ENCODE measurements at places on chromosomes 13 and 19.
A peak's percentile ranks its signal among the peaks of the same experiment; 100 is the strongest.

DNA sequence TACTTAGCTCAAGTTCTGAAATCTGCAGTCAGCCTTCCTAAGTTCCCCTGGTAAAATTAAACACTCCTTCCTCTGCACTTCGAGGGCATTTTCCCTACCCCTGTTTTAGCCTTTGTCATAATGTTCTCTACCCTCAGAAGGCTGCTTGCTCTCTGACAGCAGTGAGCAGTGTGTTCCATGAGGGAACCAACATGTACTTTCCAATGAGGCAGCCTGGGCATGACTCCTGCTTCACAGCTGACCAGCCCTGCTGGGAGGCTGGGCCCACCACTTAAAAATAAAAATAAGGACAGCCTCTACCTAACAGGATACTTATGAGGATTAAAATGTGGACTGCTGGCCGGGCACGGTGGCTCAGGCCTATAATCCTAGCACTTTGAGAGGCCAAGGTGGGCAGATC, 26.4 kb downstream of the RUBCNL start:
- DNase-seq, result no peak
- no peak overlapping the region for H3K27ac ChIP-seq
- H3K4me1 ChIP-seq, result peaks cover 14% of the 10 kb centered on the region
- 0 out of 2 replicates have a peak, but pooled peaks cover 1% of the 10 kb centered on the region for H3K36me3 ChIP-seq
- H3K27me3 ChIP-seq, result no peaks in the 10 kb centered on the region
- no peak overlapping the region for H3K4me3 ChIP-seq

DNA sequence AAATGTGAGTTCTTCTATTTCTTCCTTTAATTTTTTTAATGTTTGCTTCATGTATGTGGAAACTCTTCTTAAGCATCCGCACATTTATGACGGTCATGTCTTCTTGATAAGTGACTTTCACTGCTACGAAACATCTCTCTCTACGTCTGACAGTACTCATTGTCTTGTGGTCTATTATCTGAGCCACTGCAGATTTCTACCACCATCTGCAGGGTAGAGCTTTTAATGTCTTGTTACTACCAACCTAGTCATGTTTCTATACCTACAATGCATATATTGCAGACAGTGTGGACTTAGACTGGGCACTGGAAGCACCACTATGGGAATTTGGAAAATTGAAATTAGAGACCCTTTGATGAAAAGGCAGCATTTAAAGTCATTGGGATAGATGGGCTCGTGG, 75.4 kb upstream of the ARHGEF7 start:
- H3K27me3 ChIP-seq, result peaks cover under 1% of the 10 kb centered on the region
- H3K27ac ChIP-seq, result no peak overlapping the region
- H3K4me1 ChIP-seq, result no peaks in the 10 kb centered on the region
- no peak overlapping the region for H3K4me3 ChIP-seq

GRCh38 chr13:103437651-103438050, 371.4 kb upstream of the SLC10A2 start:
- no peaks in the 10 kb centered on the region for H3K36me3 ChIP-seq
- no peaks in the 10 kb centered on the region for H3K4me1 ChIP-seq
- H3K4me3 ChIP-seq, result no peak overlapping the region
- H3K27me3 ChIP-seq, result no peaks in the 10 kb centered on the region

DNA sequence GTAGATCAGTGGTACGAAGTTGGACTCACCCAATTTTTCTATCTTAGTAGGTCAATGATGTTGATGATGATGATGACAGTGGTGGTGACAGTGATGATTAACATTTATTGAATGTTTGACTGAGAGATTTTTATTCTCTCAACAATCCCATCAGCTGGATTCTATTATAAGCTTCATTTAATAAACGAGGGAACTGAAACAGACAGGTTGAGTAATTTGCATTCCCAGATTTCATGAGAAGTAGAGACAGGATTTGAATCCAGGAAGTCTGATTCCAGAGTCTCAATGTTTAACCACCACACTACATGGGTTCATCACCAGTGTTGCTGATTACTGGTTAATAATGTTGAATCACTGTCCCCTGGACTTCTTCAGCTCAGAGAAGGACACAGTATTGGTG, 168.9 kb downstream of the FLT1 start:
- H3K4me3 ChIP-seq, result no peak overlapping the region

GRCh38 chr13:43537124-43537523, 249.6 kb downstream of the ENOX1 start:
- no peak overlapping the region for H3K27ac ChIP-seq
- no peaks in the 10 kb centered on the region for H3K36me3 ChIP-seq
- no peaks in the 10 kb centered on the region for H3K27me3 ChIP-seq

GRCh38 chr13:95870421-95870820, 182.8 kb downstream of the UGGT2 start:
- H3K4me3 ChIP-seq, result no peak overlapping the region
- no peaks in the 10 kb centered on the region for H3K27me3 ChIP-seq
- no peaks in the 10 kb centered on the region for H3K4me1 ChIP-seq
- no peak overlapping the region for H3K27ac ChIP-seq
- DNase-seq, result no peak

DNA sequence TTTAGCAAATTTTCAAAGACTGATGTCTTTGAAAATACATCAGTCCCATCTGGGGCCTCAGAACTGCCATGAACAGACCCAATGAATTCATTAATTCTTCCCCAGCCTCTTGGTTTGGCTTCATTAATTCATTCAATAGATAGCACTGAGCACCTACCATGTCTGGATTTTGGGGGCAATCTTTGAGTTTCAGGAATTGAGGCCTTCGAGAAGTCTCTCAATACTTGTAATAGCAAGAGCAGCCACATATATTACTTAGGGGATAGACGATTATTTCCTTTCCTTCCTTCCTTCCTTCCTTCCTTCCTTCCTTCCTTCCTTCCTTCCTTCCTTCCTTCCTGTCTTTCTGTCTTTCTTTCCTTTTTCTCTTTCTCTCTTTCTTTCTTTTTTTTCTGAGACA, 64.8 kb downstream of the ALOX5AP start:
- H3K36me3 ChIP-seq, result no peaks in the 10 kb centered on the region
- no peaks in the 10 kb centered on the region for H3K27me3 ChIP-seq
- no peak overlapping the region for H3K27ac ChIP-seq
- no peak for DNase-seq
- no peak overlapping the region for H3K4me3 ChIP-seq

GRCh38 chr19:14972676-14973075, 7.0 kb downstream of the SLC1A6 start:
- H3K27ac ChIP-seq, result no peak overlapping the region
- H3K27me3 ChIP-seq, result peaks cover 7% of the 10 kb centered on the region
- no peak overlapping the region for H3K4me3 ChIP-seq
- DNase-seq, result no peak
- no peaks in the 10 kb centered on the region for H3K36me3 ChIP-seq

- H3K27me3 ChIP-seq, result no peaks in the 10 kb centered on the region
- no peak overlapping the region for H3K27ac ChIP-seq
- no peaks in the 10 kb centered on the region for H3K4me1 ChIP-seq
- H3K4me3 ChIP-seq, result no peak overlapping the region
- no peaks in the 10 kb centered on the region for H3K36me3 ChIP-seq
- DNase-seq, result no peak
Observed at GRCh38 chr19:56973713-56974555, 133.4 kb upstream of the PEG3 start.

DNA sequence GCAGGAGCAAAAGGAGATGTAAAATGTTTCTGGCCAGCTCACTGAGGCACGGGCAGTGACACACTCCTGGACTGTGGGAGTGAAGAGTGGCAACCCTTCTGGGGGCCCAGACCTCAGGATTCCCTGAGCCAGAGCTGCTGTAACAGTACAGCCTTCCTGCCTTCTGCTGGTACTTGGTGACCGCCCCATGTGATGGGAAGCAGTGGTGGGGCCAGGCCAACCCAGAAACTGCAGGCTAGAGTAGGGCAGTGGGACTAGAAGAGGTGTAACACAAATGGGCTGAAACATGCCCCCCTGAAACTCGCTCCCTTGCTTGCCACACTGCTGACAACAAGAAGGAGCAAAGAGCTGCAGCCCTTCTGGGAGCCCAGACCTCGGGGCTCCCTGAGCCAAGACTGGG, 217.1 kb upstream of the TRPC4 start:
- no peaks in the 10 kb centered on the region for H3K4me1 ChIP-seq
- H3K36me3 ChIP-seq, result no peaks in the 10 kb centered on the region
- no peak overlapping the region for H3K4me3 ChIP-seq
- no peak overlapping the region for H3K27ac ChIP-seq

DNA sequence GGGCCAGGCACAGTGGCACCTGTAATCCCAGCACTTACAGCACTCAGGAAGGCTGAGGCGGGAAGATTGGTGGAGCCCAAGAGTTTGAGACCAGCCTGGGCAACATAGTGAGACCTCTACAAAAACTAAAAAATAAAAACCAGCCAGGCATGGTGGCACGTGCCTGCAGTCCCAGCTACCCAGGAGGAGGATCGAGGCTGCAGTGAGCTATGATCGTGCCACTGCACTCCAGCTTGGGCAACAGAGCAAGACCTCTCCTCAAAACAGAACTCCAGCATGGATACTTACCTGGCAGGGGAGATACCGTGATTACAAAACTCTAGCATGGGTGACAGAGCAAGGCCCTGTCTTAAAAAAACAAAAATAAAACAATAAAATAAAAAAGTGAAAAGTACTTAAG, 95.3 kb downstream of the GJA3 start:
- peaks cover 86% of the 10 kb centered on the region for H3K36me3 ChIP-seq
- DNase-seq, result no peak
- no peaks in the 10 kb centered on the region for H3K27me3 ChIP-seq
- H3K27ac ChIP-seq, result no peak overlapping the region
- no peak overlapping the region for H3K4me3 ChIP-seq

GRCh38 chr13:45711951-45712350, 9.8 kb downstream of the CBY2 start:
- no peaks in the 10 kb centered on the region for H3K36me3 ChIP-seq
- no peaks in the 10 kb centered on the region for H3K4me1 ChIP-seq
- no peak overlapping the region for H3K4me3 ChIP-seq
- no peak for DNase-seq
- no peaks in the 10 kb centered on the region for H3K27me3 ChIP-seq

GRCh38 chr13:77480066-77480465, 55.4 kb upstream of the SCEL start:
- H3K4me3 ChIP-seq, result no peak overlapping the region
- no peaks in the 10 kb centered on the region for H3K36me3 ChIP-seq
- DNase-seq, result no peak
- peaks cover 3% of the 10 kb centered on the region for H3K4me1 ChIP-seq
- no peak overlapping the region for H3K27ac ChIP-seq
- no peaks in the 10 kb centered on the region for H3K27me3 ChIP-seq

DNA sequence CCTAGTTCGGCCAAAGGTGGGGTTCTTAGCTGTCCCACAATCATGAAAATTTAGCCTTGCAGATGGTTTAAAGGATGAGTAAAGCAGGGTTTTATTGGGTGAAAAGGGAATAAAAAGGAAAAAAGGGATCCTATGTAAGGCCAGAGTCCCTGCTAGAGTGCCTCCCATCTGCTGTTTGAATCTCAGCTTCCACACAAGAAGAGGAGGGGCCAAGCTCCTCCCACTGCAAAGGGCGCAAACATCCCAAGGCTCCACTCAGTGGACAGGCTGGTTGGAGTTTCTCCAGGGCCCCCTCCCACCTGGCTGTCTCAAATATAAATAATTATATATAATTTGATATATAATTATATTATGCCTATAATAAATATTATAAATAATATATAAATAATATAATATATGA, 1272.1 kb upstream of the PCDH20 start:
- no peaks in the 10 kb centered on the region for H3K36me3 ChIP-seq
- no peaks in the 10 kb centered on the region for H3K4me1 ChIP-seq
- DNase-seq, result no peak
- no peak overlapping the region for H3K4me3 ChIP-seq
- no peaks in the 10 kb centered on the region for H3K27me3 ChIP-seq

DNA sequence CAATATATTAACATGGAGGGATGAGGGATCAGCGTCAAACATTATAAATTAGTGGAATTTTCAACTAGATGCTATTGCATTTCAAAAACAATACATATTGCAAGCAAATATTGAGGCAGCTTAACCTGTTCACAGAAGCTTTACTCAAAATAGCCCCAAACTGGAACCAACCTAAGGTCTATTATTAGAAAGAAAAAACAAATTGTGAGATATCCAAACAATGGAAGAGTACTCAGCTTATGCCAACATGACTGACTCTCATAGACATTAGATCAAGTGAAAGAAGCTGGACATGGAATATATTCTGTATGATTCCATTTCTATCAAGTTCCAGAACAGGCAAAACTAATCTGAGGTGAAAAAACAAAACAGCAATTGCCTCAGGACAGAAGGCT, 27.6 kb upstream of the NEK3 start:
- no peak overlapping the region for H3K4me3 ChIP-seq
- peaks cover 6% of the 10 kb centered on the region for H3K4me1 ChIP-seq
- no peak overlapping the region for H3K27ac ChIP-seq
- H3K36me3 ChIP-seq, result peaks cover 55% of the 10 kb centered on the region
- no peak for DNase-seq
- no peaks in the 10 kb centered on the region for H3K27me3 ChIP-seq

GRCh38 chr19:38283271-38283670, 18.9 kb downstream of the SPINT2 start:
- DNase-seq, result no peak
- H3K36me3 ChIP-seq, result peaks cover 95% of the 10 kb centered on the region
- no peak overlapping the region for H3K4me3 ChIP-seq
- H3K27me3 ChIP-seq, result no peaks in the 10 kb centered on the region
- H3K27ac ChIP-seq, result peak overlapping the region; percentile 4
- peaks cover 15% of the 10 kb centered on the region for H3K4me1 ChIP-seq

- no peaks in the 10 kb centered on the region for H3K4me1 ChIP-seq
- H3K27me3 ChIP-seq, result peaks cover 12% of the 10 kb centered on the region
- no peak overlapping the region for H3K4me3 ChIP-seq
- H3K36me3 ChIP-seq, result no peaks in the 10 kb centered on the region
- DNase-seq, result no peak
- no peak overlapping the region for H3K27ac ChIP-seq
Observed at GRCh38 chr13:112443191-112443994, 67.2 kb downstream of the SPACA7 start.

GRCh38 chr19:45462174-45462573, 5.6 kb upstream of the FOSB start:
- no peaks in the 10 kb centered on the region for H3K4me1 ChIP-seq
- DNase-seq, result no peak

DNA sequence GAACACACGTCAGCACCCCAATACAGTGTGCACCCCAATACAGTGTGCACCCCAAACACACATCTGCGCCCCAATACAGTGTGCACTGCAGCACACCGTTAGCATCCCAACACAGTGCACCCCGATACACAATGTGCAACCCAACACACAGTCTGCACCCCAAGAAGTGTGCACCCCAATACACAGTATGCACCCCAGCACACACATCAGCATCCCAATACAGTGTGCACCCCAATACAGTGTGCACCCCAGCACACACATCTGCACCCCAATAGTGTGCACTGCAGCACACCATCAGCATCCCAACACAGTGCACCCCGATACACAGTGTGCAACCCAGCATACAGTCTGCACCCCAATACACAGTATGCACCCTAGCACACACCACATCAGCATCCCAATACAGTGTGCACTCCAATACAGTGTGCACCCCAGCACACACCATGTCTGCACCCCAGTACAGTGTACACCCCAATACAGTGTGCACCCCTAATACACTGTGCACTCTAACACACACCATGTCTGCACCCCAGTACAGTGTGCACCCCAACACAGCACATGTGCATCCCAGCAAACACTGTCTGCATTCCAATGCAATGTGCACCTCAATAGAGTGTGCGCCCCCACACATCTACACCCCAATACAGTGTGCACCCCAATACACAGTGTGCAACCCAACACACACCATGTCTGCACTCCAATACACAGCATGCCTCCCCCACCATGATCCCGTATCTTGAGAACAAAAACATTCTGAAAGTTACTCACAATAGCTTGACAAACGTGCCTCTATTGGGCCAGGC, 855 bp upstream of the CARS2 start:
- H3K27ac ChIP-seq, result peak overlapping the region; percentile 93
- peaks cover 25% of the 10 kb centered on the region for H3K36me3 ChIP-seq
- peaks cover 7% of the 10 kb centered on the region for H3K4me1 ChIP-seq
- DNase-seq, result no peak
- peak overlapping the region; percentile 80 for H3K4me3 ChIP-seq

Data from RWPE2 (cell line).